NCI-H1417 (cell line): ENCODE measurements at places on chromosomes 2 and 18.

DNA sequence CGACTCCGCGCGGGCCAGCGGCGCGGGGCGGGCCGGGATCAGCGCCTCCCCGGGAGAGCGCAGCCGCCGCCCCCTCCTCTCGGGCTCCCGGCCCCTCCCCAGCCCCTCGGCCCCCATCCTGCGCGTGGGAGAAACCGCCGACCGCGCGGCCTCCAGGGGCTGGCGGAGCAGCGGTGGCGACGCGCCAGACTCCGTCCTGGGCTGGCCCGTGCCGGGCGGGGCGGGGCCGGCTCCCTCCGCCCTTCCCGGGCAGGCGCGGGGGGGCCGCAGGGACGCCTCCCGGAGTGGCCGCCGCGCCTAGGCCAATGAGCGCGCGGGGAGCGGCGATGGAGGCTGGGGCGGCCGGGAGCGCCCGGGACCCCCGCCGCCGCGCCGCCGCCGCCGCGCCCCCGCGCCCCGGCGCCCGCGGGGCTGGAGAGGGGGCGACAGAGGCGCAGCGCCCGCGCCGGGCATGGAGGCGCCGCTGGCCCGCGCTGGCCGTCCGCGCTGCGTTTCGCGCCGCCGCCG lies 49.1 kb downstream of the KCNIP3 start:
- no peak for DNase-seq

GRCh38 chr18:60865801-60866200 lies 467.4 kb upstream of the CDH20 start:
- no peak for DNase-seq

GRCh38 chr2:226620176-226620575 lies 179.4 kb downstream of the IRS1 start:
- no peak for DNase-seq

DNA sequence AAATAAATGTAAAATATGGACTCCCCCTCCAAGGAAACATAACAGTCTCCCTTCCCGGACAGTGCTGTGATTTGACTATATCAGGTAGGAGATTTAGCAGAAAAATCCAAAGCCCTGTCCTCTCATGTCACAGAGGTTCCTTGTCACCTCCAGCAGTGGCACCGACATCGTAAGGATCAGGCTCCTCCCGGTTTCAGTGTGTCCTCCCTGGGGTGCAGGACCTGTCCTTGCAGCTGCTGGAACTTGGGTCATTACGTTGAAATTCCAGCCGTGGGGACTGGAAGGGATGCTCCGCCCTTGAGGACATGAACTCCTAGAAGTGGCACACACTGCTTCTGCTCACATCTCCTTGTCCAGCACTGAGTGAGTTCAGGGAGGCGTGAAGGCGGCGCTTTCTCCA lies 101.1 kb upstream of the ODC1 start:
- DNase-seq, result no peak

GRCh38 chr18:12409469-12409868 lies 1.7 kb downstream of the PRELID3A start:
- no peak for DNase-seq

DNA sequence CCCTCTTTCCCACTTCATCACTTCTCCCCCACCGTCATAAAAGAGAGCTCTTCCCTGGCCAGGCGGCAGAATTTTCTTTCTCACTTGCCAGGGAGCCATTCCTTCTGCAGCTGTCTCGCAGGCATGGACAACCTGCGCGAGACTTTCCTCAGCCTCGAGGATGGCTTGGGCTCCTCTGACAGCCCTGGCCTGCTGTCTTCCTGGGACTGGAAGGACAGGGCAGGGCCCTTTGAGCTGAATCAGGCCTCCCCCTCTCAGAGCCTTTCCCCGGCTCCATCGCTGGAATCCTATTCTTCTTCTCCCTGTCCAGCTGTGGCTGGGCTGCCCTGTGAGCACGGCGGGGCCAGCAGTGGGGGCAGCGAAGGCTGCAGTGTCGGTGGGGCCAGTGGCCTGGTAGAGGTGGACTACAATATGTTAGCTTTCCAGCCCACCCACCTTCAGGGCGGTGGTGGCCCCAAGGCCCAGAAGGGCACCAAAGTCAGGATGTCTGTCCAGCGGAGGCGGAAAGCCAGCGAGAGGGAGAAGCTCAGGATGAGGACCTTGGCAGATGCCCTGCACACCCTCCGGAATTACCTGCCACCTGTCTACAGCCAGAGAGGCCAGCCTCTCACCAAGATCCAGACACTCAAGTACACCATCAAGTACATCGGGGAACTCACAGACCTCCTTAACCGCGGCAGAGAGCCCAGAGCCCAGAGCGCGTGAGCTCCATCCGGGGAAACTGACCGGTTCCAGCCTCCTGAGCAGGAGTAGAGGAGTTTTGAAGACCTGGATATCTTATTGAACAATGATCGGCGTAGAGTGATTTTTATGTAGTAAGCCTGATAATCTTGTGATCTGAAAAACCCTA lies at the start of gene MSGN1:
MSGN1 (plus strand) TSS at position 65 of the 850 bp plus-strand sequence; CDS start at position 124, 59 bp downstream.
- DNase-seq, result no peak

DNA sequence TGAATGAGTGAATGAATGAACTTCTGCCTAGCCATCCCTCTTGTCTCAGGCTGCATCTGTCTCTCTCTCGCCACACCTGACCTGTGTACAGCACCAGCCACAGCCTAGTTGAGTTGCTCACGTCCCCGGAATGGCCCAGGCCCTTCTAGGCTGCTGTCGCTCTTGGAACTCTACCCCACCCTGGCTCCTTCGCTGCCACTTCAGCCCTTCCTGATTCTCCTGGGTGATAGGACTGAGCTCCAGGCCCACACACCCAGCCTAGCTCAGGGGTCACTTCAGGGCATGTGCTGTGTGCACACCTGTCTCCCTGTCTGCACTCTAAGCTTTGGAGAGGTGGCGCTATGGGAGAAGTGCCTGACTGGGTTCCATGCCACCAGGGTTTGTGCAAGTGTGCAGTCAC lies 236.6 kb downstream of the GLI2 start:
- peak; percentile 61 for DNase-seq

- DNase-seq, result no peak
These were observed 75.2 kb upstream of the SIX2 start for GRCh38 chr2:45084361-45085020.

GRCh38 chr2:11742317-11742701 lies 4.1 kb upstream of the LPIN1 start:
- DNase-seq, result no peak

DNA sequence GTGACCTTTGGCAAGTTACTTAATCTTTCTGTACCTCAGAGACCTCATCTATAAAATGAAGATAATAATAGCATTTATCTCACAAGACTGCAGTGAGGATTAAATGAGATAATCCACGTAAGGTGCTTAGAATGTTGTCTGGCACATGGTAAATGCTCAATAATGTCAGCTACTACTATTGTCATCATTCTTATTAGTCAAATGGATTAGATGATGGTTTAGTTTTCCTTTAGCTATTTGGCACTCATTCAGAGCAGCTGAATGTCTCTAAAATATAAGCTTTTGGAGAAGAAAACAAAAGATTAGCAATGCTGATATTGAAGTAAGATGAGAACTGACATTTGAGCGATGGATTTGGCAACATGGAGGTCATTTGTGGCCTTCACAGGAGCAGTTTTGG lies 125.1 kb downstream of the AQP4 start:
- no peak for DNase-seq

GRCh38 chr2:230713331-230714135 lies 891 bp downstream of the CAB39 start:
- DNase-seq, result no peak

GRCh38 chr18:79218605-79219190 lies 149.5 kb downstream of the ATP9B start:
- DNase-seq, result no peak

GRCh38 chr2:120898961-120899750 lies 163.5 kb downstream of the GLI2 start:
- DNase-seq, result no peak

GRCh38 chr2:144631636-144632035 lies 111.7 kb upstream of the ZEB2 start:
- DNase-seq, result no peak

- no peak for DNase-seq
These were observed 96.2 kb upstream of the HAAO start for GRCh38 chr2:42888321-42889245.

GRCh38 chr2:58449286-58450010 lies 208.3 kb upstream of the FANCL start:
- DNase-seq, result peak; percentile 55

DNA sequence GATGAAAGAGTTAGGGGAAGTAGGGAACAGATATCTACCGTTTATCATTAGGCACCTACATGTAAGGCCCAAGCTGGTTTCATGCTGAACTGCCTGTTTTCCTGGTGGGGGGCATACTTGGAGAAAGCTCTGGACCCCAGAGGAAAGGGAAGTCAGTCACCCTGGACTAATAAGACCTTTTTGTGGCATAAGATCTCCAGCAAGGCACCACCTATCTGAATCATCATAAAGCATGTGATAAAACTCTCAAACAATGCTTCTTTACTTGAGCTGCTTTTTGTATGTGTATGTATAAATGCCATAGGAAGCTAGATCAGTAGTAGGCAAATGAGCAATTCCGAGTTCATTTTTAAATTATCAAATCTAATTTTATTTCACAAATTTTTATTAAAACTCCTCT lies 104.8 kb downstream of the TANC1 start:
- DNase-seq, result no peak

DNA sequence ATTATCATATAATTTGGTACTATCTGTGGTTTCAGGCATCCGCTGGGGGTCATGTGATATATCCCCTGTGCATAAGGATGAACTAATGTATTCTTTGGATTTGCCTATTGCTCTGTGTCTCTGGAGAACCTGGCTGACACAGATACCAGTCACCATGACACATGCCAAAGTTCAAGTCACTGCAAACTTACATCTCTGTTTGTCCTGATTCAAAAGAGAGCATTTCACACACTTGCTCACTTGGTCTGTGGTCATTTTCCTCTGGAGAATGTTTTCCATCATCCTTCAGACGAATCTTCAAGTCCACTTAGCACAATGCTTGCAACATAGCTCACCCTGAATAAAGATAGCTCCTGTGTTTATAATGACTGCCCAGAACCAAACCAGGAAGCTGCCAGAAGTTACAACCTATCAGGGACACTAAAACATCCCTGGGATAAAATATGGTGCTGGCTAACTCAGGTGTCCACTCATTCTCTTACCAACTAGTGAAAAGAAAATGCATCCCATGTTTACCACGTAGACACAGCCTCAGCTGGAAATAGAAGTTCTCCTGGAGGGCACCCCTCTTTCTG lies 18.1 kb downstream of the SULT1C3 start:
- no peak for DNase-seq

DNA sequence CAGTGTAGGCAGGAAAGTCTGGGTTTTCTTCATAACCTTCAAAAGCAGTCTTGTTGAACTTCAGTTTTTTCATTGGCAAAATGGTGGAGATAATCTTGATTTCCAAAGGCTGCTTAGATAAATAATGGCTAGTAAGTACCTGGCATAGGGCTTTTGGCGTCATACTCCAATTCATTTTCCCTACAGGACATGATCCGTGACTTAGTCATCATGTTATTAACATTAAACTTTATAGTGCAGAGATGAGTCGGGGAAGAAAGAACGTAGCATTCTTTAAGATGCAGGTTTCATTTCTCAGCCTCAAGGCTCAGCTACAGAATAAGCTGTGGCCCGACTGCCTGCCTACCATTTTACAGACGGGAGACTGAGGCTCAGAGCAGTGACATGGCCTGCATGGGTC lies 64.0 kb downstream of the RALBP1 start:
- no peak for DNase-seq

GRCh38 chr18:14914121-14914520 lies 166.1 kb downstream of the ANKRD30B start:
- DNase-seq, result no peak

GRCh38 chr2:138440759-138441158 lies 60.8 kb upstream of the SPOPL start:
- no peak for DNase-seq

DNA sequence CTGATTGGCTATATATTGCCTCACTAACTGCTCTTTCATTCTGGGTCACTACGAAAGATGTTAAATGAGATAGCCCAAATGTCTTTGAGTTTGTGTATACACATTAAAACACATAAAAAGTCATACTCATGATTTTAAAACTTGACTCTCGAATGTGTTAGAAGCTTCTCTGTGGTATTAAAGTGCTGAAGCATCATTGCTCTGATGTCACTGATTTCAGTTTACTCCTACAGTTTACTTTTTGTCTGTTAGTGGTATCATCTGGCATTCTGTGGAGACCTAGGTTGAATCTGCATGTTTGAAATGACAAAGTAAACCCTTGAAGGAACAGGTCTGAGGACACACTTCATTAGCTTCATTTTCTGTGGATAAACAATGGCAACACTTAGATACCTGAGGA lies 10.7 kb downstream of the NT5DC4 start:
- DNase-seq, result no peak

DNA sequence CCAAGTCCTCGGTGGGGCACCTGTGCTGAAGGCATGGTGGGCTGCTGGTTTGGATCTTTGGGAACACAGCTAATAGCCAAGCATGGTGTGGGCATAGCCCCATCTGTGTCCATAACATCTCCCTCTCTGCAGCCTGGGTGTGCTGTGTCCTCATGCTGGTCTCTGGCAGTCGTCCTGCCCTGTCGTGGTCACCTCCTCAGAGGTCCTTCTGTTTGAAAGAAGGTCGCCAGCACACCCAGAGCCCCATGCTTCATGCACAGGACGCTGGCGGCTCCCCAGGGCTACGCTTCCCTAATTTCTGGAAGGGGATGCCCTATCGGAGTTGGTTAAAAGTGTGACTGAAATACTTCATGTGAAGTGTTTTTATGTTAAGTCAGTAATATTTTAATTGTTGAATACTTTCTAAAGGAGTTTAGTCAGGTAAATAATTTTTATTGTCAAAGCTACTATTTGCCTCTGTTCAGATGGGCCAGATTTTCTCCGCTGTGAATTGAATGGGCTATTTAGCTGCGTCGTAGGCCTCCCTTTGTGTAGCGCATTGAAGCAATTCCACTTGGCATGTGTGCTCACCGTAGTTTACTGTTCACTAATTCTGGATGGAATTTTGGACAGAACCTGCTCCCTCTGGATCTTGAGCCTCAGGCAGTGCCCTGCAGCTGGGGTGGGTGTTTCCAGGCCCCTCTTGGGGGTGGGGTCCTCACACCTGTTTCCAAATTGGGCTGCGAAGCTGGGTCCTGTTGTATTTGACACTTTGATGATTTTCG lies 81.9 kb downstream of the WDSUB1 start:
- no peak for DNase-seq

DNA sequence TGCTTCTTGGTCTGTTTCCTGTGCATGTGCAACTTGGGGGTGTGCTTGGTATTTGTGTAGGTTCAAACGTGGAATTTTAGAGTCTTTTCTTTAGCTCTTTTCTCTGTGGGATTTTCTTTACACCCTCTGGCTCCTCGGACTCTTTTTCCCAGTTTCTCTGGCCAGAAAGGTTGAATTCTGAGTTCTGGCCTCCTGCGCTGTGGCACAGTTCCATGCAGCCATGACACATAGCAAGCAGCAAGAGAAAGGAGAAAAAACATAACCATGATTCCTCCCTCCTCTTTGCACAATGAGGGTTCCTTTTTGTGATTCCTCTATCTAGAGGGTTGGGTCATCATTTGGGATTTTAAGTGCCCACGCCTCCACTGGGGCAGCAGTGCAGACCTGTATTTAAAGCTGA lies 33.8 kb downstream of the TMEM182 start:
- DNase-seq, result no peak

GRCh38 chr2:65608916-65609315 lies 176.5 kb upstream of the SPRED2 start:
- DNase-seq, result no peak

DNA sequence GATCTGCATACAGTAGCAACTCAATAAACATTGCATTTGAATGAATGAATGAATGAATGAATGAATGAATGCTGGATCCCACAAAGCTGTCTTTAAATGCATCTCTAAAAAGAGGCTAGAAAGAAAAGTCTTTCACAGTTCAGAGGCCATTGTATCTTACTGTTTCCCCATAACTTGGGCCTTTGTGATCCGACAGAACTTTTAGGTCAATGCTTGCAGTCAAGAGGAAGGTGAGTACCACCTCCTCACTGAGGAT lies 119.9 kb upstream of the COPS8 start:
- DNase-seq, result no peak

- peak; percentile 72 for DNase-seq
These were observed 183.4 kb upstream of the RASGRP3 start for GRCh38 chr2:33292981-33293595.
